ENCODE measurements at places on chromosomes 2 and 18.

DNA sequence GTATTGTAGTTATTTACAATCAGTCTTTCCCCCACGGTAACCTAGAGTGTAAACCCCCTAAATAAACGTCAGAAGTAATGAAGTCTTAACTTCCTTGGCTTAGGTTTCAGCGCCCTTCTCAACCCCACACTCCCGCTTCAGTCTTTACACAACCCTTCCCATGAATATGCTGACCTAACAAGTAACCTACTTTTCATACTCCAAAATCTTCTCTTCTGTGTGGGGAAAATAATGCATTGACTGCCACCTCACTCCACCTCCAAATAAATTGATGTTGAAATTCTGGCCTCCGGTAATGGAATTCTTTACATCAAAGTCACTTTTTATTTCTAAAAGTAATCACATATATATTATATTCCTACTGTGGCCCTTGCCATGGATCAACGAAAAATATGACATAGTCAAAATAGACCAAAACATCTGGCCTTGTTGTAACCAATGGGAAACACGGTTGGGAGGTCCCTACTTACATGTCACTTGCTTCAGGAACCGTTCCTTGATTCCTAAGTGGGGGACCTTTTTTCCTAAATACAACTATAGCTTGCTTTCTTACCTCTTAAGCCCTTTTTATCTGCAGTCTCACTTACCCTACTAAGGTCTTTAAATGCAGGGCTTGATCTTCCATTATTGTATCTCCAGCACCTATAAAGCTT, 961 bp downstream of the GEN1 start:
- DNase-seq, result peak; percentile 45

DNA sequence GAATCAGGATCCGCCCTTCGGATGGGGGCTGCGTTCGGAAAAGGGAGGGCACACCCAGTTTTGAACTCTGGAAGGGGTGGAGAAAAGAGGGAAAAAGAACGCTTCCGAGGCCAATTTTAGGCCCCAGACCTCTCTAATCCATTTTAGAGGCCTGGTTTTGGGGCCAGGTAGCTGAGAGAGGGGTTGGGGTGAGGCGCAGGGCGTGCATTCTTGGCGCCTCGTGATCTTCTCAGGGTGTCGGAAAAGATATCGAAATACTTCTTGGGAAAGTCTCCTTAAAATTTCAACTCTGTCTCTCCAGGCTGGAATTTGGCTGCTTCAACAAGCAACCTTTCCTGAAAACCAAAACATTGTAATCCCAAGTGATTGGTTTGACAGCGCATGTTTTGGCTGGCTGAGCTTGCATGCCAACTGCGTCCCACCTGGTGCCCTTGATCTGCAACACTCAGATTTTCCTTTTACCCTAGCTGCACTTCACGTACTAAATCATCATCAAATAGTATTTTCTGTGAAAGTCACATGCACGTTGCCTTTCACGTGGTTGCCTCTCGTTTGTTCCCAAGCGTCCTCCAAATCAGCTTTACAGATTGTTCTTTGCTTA, 864 bp upstream of the XPO1 start:
- DNase-seq, result no peak

DNA sequence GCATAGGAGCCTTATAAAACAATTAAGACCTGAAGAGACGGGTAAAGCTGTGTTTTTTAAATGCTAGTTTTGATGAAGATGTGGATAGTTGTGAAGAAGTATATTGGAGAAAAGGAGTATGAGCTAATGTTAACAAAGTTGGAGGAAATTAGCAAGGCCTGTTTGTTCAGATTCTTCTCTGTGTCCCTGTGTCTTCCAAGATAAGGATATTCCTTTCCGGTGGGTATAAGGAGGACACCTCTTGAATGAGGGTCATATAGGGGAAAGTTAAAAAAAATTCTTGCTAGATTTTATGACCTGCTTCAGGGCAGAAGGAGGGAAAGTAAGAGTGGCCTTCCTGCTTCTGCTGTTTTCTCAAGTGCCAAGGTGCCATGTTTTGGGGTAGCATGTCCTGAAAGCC, 59.0 kb downstream of the CCDC68 start:
- no peak for DNase-seq

GRCh38 chr2:223725494-223725893, 111.9 kb downstream of the AP1S3 start:
- peak; percentile 90 for DNase-seq

DNA sequence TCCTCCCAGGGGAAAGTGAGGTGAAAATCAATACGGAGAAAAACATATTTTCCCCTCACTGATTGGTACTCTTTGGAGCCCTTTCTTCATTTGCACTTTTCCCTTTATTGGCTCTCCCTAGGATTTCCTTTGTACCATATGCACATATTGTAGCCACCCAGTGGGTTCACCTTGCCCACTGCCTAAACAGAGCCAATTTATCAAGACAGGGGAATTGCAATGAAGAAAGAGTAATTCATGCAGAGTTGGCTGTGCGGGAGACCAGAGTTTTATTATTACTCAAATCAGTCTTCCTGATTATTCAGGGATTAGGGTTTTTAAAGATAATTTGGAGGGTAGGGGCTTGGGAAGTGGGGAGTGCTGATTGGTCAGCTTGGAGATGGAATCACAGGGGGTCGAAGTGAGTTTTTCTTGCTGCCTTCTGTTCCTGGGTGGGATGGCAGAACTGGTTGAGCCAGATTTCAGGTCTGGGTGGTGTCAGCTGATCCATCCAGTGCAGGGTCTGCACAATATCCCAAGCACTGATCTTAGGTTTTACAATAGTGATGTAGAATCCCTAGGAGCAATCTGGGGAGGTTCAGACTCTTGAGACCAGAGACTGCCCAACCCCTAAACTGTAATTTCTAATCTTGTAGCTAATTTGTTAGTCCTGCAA, 15.1 kb upstream of the KCNE4 start:
- DNase-seq, result no peak

- no peak for DNase-seq
Measured at GRCh38 chr2:219049282-219049681, 8.0 kb upstream of the CFAP65 start.

GRCh38 chr18:76378526-76379215, 116.4 kb downstream of the ZNF516 start:
- no peak for DNase-seq

GRCh38 chr2:216151313-216152025, 42.3 kb downstream of the XRCC5 start:
- DNase-seq, result no peak

Measured in eye (tissue), 1 donor.